Activated naive CD8-positive, alpha-beta T cell treated with anti-CD3 and anti-CD28 coated beads, Interleukin-2, amount 10 ng/mL, durations not matched to agents 7 days and 5 days (primary cell): ENCODE measurements at places on chromosomes 2 and 18. TPM values are rescaled to one million over a fixed set of nuclear protein-coding genes. Genes with fewer than 3 reads are reported as not detected.
A peak's percentile ranks its signal among the peaks of the same experiment; 100 is the strongest.

GRCh38 chr2:189069855-189070619 lies 95.9 kb downstream of the COL3A1 start:
- no peaks in the 10 kb centered on the region for H3K36me3 ChIP-seq
- no peaks in the 10 kb centered on the region for H3K4me1 ChIP-seq
- H3K27me3 ChIP-seq: no peaks in the 10 kb centered on the region
- DNase-seq: no peak
- no peak overlapping the region for H3K4me3 ChIP-seq

Gene NEURL3
- 0.17 TPM for total RNA-seq

DNA sequence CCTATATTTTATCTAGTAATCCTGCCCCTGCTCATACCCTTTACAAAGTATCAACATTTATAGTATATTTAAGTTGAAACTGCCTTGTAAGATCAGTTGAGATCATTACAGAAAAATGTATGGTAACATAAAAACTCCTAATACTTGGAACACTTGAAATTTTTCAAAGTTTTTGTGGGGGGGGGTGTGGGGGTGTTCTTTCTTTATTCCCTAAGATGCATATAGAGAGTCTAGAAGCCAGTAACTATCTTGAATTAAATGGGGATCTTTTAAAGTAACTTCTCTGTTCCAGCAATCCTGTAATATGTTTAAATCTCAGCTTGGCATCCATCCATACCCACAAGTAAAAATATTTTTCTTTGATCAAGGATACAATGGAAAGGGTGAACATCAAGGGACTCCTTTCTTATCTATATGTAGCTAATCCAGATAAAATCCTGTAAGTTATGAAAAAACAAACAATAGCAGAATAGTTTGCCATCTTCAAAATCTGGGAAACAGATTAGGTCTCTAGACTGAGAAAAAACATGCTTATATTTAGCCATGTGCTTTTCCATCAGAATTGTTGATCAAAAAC lies 455.3 kb downstream of the MEIS1 start:
- DNase-seq: no peak
- no peaks in the 10 kb centered on the region for H3K36me3 ChIP-seq
- no peak overlapping the region for H3K27ac ChIP-seq
- H3K4me3 ChIP-seq: no peak overlapping the region

Gene CPO
- not detected for total RNA-seq

GRCh38 chr2:54371460-54372065 lies 84.6 kb upstream of the SPTBN1 start:
- H3K27me3 ChIP-seq: peaks cover 24% of the 10 kb centered on the region
- H3K4me1 ChIP-seq: no peaks in the 10 kb centered on the region
- H3K36me3 ChIP-seq: no peaks in the 10 kb centered on the region
- no peak overlapping the region for H3K4me3 ChIP-seq

DNA sequence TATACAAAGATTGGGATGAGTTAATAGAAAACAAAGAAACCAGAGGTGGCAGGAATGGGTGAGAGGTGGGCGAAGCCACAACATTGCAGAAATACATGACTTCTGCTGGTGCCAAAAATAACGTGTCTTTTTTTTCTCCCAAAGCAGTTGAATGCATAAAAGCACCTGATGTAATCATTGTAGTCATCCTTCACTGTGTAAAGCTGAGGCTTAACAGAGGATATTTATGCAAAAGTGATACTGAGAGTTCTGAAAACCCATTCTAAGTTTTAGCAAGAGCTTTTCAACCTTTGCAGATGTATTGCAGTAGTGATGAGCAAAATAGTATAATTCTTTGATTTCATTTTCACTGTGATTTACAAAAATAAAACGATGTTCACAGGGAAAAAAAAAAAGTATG lies 173.0 kb downstream of the PTGR3 start:
- no peak for DNase-seq
- no peaks in the 10 kb centered on the region for H3K4me1 ChIP-seq
- no peak overlapping the region for H3K27ac ChIP-seq
- no peak overlapping the region for H3K4me3 ChIP-seq
- no peaks in the 10 kb centered on the region for H3K27me3 ChIP-seq

Gene HOXD13
- not detected for total RNA-seq

Gene ACTR1B
- 96.2 TPM for total RNA-seq

GRCh38 chr2:80378-80777 lies 34.1 kb upstream of the FAM110C start:
- no peak overlapping the region for H3K27ac ChIP-seq
- no peaks in the 10 kb centered on the region for H3K36me3 ChIP-seq
- no peak for DNase-seq
- H3K4me3 ChIP-seq: no peak overlapping the region
- peaks cover 8% of the 10 kb centered on the region for H3K27me3 ChIP-seq

DNA sequence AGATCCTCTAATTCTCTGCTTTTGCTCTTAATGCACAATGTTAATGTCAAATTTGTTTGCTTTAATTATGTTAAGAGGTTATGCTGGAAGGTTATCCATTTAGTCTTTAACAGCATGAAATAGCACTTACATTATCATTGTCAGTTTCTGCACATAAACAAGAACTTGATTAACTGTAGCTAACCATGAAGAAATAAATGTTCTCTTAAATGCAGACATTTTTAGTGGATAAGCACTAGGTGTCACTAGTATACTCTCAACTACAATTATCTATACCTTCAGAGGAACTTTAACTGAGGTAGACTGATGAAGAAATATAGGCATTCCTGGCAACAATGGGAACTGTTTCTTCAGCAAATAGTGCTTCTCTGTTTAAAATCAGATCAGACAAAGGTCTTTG lies 178.8 kb upstream of the CHST9 start:
- H3K27me3 ChIP-seq: no peaks in the 10 kb centered on the region
- DNase-seq: no peak
- no peak overlapping the region for H3K4me3 ChIP-seq
- H3K4me1 ChIP-seq: no peaks in the 10 kb centered on the region

DNA sequence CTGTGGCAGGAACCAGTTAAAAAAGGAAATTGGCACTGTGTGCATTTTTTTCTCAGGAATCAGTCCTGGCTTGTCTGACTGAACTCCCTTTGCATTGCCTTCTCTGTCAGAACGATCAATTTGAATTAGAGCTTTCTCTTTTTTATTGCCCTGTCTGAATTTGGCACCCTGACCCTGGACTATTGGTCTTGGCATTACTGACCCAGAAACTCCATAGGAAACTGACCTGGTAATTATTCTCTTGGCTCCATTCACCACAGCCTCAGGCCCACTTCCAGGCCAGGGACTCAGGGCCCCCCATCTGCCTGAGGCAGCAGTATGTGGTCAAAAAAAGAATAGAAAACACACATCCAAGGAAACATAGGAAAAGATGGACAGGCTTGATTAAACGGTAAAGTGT lies 32.0 kb upstream of the CCDC88A start:
- no peak overlapping the region for H3K27ac ChIP-seq
- DNase-seq: no peak
- no peaks in the 10 kb centered on the region for H3K4me1 ChIP-seq
- no peak overlapping the region for H3K4me3 ChIP-seq

Gene ZNF638
- 101 TPM for total RNA-seq

Gene KCNS3
- not detected for total RNA-seq

GRCh38 chr18:43570593-43570992 lies 293.3 kb upstream of the SYT4 start:
- H3K4me1 ChIP-seq: no peaks in the 10 kb centered on the region
- H3K27me3 ChIP-seq: no peaks in the 10 kb centered on the region
- no peak overlapping the region for H3K27ac ChIP-seq
- DNase-seq: no peak

- no peak overlapping the region for H3K27ac ChIP-seq
- peaks cover 24% of the 10 kb centered on the region for H3K27me3 ChIP-seq
- DNase-seq: no peak
- no peaks in the 10 kb centered on the region for H3K4me1 ChIP-seq
Measured at GRCh38 chr2:41947701-41948396, 100.0 kb upstream of the PKDCC start.

DNA sequence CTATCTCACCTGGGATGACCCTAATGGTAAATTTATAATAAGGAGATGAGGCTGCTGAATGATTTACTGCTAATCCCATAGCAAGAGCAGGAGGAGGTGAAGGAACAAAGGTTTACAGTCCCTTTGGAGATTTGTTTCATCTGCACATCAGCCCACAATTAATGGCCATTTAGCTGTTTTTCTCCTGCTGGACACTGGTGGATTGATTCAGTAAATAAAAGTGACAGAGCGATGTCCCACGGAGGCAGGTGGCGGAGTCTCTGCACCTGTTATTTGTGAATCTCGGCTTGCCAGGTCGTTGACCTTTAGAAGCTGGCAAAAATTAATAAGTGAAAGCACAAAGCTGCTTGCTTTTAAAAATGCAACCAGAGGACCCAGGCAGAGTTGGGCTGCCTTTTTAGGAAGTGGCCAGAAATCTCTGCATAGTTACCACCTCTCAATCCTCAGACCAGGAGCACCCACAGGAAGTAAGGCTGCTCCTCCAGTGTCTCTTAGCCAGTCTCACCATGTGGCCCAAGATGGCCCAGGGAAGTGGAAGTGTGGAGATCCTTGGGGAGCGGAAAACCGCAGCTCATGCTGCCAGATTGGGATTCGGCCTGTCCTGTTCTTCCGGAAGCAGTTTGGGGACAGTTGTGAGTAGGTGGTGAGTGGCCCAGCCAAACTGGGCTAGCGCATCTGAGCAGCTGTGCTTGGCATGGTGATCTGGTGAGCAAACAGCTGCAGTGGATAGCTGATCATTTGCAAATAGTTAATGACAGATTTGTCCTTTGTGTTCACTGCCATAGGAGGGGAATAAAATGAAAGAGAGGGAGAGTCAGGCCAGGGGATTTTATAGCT lies 1005.7 kb upstream of the PIK3C3 start:
- H3K4me3 ChIP-seq: no peak overlapping the region
- H3K27ac ChIP-seq: no peak overlapping the region
- H3K4me1 ChIP-seq: no peaks in the 10 kb centered on the region
- H3K36me3 ChIP-seq: no peaks in the 10 kb centered on the region

DNA sequence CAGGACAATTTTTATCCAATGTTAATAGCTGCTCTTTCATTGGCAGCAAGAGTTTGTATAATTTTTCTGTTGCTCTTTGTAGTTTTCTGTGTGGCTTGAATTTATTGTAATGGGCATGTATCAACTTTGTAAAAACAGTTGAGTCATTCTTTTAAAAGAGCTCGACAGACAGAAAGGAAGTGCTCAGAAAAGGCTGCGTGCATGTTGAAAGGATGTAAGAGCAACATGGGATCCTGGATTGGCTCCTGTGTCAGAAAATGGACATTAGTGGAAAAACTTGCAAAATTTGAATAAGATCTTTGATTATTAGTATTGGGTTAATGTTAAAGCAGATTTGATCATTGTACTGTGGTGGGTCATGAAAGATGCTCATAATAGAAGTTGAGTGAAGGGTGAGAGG lies 93.3 kb upstream of the CDC42EP3 start:
- H3K4me3 ChIP-seq: no peak overlapping the region
- peaks cover 12% of the 10 kb centered on the region for H3K4me1 ChIP-seq
- H3K27ac ChIP-seq: no peak overlapping the region

Gene UPP2
- not detected for total RNA-seq

GRCh38 chr18:56248610-56249235 lies 389.7 kb downstream of the TXNL1 start:
- H3K4me1 ChIP-seq: peaks cover 4% of the 10 kb centered on the region
- no peaks in the 10 kb centered on the region for H3K27me3 ChIP-seq
- peaks cover 3% of the 10 kb centered on the region for H3K36me3 ChIP-seq

- H3K36me3 ChIP-seq: no peaks in the 10 kb centered on the region
- DNase-seq: no peak
- H3K27ac ChIP-seq: no peak overlapping the region
- peaks cover 55% of the 10 kb centered on the region for H3K27me3 ChIP-seq
- H3K4me3 ChIP-seq: no peak overlapping the region
- peaks cover 46% of the 10 kb centered on the region for H3K4me1 ChIP-seq
Measured at GRCh38 chr2:23495661-23496114, 110.7 kb downstream of the KLHL29 start.

DNA sequence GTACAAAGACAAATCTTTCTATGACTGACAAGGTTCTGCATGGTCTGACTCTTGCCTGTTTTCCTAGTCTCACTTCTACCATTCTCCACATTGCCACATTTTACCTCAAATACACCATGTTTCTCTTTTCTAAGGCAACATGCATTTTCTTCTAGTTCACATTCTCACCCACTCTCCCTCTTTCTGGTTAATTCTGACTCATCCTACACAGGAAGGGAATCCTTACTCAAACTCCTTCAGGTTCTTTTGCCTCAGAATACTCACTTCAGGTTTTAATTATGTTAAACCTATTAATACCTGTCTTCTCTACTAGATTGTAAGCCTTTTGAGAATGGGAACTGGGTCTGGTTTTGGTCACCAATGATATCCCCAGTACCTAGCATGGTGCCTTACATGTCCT lies 47.2 kb downstream of the MAP2 start:
- no peaks in the 10 kb centered on the region for H3K36me3 ChIP-seq
- no peaks in the 10 kb centered on the region for H3K4me1 ChIP-seq
- no peak for DNase-seq
- H3K4me3 ChIP-seq: no peak overlapping the region
- H3K27ac ChIP-seq: no peak overlapping the region
- H3K27me3 ChIP-seq: no peaks in the 10 kb centered on the region

DNA sequence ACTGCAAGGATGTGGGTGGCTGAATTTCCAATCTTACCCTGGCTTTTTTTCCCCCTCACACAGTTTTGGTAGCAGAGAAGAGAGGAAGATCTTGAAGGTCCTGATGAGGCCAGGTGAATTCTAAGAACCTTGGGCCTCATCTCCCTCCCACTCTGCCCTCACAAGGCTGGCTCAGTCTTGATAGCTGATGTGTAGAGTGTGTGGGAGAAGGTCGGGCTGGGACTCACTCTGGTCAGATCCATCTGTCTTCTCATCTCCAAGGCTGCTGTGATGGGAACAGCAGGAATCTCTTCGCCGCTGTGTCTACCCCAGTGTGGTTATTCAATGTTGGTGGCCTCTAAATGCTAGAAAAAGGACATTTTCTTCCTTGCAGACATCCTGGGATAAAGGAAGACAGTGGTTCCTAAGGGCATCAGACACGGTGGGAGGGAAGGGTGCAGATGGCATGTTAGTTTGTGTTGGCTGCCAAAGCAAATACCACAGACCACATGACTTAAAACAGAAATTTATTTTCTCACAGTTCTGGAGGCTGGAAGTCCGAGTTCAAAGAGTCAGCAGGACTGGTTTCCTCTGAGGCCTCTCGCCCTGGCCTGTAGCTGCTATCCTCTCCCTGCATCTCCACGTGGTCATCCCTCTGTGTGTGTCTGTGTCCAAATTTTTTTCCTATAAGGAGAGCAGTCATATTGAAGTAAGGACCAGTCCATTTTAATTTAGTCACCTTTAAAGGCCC lies 37.6 kb upstream of the MGAT4A start:
- H3K36me3 ChIP-seq: peaks cover 18% of the 10 kb centered on the region
- H3K4me3 ChIP-seq: peak overlapping the region; percentile 56
- peaks cover 69% of the 10 kb centered on the region for H3K4me1 ChIP-seq
- H3K27me3 ChIP-seq: no peaks in the 10 kb centered on the region
- no peak for DNase-seq

DNA sequence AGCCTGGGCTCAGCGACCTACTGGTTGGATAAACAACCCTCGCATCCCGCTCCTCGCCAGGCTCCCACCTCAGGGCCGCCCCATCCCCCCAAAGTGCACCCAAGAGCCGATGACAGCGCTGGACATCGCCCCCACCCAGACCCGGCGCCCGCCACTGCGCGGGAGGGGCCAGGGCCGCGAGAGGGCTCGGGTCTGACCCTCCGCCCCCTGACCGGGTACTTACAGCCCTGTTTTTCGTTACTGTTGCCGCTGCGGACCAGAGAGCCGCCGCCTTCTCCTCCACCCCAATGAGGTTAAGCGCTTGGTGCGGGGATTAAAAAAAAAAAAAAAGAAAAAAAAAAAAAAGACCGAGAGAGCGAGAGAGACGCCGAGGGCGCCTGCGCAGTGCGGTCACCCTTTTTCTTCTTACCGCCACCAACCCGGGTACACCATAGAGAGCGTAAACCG lies at the start of gene CLASP1:
TSS of gene CLASP1 (minus strand) at position 314 of the 447 bp plus-strand sequence. CDS start 43,567 bp downstream, outside the sequence.
- H3K4me3 ChIP-seq: peak within 1 kb of the TSS; percentile 96
- H3K36me3 ChIP-seq: peaks cover 15% of the 10 kb centered on the region
- H3K27ac ChIP-seq: peak within 1 kb of the TSS; percentile 99
- peak; percentile 93 for DNase-seq
- no peaks in the 10 kb centered on the region for H3K27me3 ChIP-seq
